Ascending aorta (tissue), 2 donors: ENCODE measurements at places on chromosomes 1 and 21.

- DNase-seq = no peak
Measured at GRCh38 chr1:151287767-151288500, 5.8 kb downstream of the ZNF687 start.

- no peak for DNase-seq
Measured at GRCh38 chr1:206808615-206809014, 36.3 kb upstream of the IL10 start.

GRCh38 chr1:183609313-183609712 is 19.1 kb upstream of the NCF2 start:
- DNase-seq = peak; percentile 86

DNA sequence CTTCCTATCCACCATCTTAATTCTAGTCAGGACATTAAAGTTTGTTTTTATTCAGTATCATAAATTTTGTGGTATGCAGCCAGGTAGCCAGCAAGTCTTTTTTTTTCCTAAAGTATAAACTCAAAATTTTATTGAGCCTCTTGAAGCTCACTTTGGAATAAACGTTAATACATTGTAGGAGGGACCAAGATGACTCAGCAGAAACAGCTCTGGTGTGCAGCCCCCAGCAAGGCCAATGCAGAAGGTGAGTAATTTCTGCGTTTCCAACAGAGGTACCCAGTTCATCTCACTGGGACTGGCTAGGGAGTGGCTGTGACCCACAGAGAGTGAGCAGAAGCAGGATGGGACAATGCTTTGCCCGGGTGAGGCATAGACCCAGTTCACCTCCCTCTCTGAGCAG is 9.7 kb upstream of the OR2M3 start:
- no peak for DNase-seq

DNA sequence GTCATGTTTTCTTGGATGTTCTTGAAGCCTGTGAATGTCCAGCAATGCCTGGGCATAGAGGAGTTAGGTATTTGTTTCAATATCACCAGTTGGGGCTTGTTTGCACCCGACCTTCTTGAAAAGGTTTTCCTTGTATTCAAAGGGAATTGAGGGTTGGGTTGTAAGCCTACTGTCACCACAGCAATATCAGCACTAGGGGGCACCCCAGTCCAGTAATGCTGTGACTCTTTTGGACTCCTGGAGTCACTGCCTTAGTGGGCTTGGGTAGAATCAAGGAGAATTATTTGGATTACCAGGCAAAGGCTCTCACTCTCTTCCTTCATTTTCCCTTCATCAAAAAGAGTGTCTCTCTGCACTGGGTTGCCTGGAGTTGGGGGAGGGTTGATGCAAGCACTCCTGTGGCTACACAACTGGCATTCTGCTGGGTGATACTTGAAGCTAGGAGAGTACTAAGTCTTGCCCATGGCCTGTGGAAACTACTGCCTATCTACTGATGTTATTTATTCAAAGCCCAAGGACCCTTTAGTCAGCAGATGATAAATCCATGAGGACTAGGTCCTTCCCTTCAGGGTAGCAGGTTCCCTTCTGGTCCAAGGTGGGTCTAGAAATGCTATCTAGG is 34.5 kb downstream of the OR10R2 start:
- DNase-seq = no peak

GRCh38 chr1:41312991-41313645 is 48.1 kb upstream of the FOXO6 start:
- DNase-seq = no peak

- no peak for DNase-seq
Measured at GRCh38 chr1:237542525-237543418, 347.9 kb downstream of the ZP4 start.

GRCh38 chr1:220748089-220748934 is at the start of gene MTARC2:
Gene MTARC2, plus strand, starts transcription at chr1:220748322. Its CDS starts 210 bp downstream, at chr1:220748532.
- DNase-seq = peak; percentile 91

DNA sequence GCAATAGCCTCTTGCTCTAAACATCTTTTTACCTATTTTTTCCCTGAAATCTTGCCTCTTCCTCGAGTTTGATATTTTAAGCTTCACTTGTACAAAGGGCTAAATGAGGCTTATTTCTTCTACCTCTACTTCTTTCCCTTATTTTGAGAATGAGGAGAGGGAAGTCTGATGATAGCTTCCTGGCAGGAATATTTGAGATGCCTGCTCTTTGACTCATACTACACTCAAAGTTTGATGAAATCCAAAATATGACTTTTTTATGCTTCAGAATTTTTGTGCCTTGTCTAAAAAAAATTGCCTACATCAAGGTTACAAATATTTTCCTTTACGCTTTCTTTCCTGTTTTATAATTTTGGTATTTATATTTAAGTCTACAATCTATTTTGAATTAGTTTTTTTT is 624.4 kb upstream of the PLXNA2 start:
- no peak for DNase-seq

DNA sequence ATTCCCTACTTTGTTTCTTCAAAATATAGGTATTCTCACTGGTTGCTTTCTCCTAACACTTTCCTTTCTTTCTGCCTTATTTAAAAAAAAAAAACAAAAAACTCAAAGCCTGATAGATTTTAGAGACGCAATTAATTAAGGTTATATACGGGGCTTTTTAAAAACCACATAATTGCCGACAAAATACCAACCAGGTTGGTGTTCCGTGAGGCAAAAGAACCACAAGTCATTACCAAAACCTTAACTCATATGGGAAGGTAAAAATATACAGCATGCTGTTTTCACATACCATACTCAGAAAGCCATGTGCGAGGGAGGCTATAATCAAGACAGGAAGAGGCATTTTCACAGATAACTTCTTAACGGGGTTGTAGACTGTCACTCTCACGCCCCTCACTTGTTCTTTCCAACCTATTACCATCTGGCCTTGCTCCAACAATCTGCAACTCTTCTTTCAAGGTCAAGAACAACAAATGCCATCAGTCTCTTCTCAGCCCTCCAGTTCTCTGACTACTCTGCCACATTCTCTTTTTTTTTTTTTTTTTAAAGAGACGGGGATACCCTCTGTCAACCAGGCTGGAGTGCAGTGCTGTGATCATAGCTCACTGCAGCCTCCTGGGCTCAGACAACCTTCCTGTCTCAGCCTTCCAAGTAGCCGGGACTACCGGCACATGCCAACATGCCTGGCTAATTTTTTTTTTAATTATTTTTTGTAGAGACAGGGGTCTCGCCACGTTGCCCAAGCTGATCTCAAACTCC is 102.6 kb downstream of the APP start:
- DNase-seq = no peak

- no peak for DNase-seq
Measured at GRCh38 chr1:116911779-116912469, 2.2 kb downstream of the PTGFRN start.

- DNase-seq = no peak
Measured at GRCh38 chr1:20336105-20336605, 45.5 kb downstream of the VWA5B1 start.

DNA sequence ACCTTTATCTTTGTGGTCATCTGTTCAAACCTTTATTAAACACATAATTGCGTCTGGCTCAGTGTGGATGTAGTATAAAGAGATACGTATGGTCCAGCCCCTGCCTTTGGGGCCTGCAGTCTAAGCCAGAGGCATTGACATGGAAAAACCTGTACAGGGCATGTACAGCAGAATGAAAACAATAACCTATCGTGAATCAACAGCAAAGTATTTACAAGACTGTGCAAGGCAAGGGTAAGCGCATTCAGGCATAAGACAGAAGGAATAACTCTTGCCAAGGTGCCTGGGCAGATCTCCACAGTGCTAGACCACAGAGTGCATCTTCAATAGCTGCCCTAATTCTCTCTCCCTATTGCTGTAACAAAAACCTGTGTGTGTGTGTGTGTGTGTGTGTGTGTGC is 35.5 kb downstream of the KIRREL1 start:
- no peak for DNase-seq

- no peak for DNase-seq
Measured at GRCh38 chr1:44326821-44327465, 28.1 kb downstream of the ERI3 start.

DNA sequence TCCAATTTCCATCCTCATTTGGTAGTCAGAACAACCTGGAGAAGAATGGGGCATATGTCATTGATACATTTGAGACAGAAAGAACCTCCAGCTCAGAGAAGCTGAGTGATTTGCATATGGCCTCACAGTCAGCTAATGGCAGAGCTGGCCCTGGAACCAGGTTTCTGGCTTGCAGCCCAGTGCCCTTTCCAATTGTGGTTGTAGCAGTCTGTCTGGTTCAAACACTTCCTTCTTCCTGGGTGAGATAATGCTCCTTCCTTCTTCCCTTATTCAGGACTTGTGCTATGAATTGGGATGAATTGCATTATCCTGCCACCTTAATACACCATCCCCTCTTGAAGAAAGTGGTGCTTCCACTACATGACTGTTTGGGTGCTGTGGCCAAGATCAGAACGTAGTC is 24.2 kb downstream of the SLC5A9 start:
- DNase-seq = no peak

DNA sequence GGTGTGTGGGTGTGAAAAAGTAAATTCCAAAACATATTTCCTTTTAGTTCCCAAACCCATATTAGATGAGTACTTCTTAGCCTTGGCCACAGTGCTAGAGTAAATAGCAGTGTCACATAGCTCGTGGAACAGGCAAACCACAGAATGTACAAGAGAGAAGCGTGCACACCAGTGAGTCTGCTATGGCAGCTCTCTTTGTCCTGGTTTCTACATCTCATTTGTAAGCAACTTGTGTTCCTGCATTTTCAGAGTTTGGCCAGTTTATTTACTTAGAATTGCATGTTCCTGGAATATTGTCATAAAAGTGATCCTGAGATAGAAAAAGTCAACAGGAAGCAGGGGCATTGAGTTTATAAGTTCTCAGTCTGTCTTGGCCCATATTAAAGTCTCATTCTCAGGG is 142.1 kb downstream of the DHRS3 start:
- DNase-seq = no peak

GRCh38 chr21:36512971-36513370 is 33.0 kb upstream of the CLDN14 start:
- no peak for DNase-seq

DNA sequence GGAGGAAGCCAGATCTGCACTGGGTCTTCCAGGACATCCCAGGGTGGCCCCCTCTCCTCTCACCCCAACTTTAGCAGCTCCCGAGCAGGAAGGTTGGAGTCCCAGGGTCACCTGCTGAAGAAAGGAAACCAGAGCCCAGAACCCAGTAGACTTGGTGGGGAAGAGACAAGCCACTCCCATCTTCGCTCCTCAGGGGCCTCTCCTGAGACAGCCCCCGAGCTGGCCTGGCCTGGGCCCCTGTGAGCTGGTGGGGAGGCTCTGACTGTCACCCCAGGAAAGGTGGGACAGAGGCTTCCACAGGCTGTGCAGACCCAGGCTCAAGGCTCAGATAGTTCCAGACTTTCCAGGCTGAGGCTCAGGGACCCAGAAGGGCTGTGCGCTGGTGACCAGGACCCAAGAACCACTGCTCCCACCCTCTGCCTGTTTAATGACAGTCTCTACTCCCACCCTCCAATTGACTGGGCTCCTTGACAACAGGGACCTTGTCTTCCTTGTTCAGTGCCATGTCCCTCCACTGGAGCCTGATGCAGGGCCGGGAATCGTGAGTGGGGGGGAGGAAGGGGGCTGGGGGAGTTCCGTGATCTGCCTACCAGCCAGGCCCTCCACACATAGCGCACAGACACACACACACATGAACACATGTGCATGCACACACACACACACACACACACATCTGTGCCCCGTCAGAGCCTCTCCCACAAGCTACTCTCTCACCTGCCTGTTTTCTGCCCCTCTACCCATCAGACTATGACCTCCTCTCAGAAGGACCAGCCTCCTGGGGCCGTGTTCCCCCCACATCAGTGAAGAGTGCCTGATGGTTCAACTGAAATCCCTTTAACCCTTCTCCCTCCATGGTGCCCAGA is 401.2 kb downstream of the MATN1 start:
- DNase-seq = no peak

DNA sequence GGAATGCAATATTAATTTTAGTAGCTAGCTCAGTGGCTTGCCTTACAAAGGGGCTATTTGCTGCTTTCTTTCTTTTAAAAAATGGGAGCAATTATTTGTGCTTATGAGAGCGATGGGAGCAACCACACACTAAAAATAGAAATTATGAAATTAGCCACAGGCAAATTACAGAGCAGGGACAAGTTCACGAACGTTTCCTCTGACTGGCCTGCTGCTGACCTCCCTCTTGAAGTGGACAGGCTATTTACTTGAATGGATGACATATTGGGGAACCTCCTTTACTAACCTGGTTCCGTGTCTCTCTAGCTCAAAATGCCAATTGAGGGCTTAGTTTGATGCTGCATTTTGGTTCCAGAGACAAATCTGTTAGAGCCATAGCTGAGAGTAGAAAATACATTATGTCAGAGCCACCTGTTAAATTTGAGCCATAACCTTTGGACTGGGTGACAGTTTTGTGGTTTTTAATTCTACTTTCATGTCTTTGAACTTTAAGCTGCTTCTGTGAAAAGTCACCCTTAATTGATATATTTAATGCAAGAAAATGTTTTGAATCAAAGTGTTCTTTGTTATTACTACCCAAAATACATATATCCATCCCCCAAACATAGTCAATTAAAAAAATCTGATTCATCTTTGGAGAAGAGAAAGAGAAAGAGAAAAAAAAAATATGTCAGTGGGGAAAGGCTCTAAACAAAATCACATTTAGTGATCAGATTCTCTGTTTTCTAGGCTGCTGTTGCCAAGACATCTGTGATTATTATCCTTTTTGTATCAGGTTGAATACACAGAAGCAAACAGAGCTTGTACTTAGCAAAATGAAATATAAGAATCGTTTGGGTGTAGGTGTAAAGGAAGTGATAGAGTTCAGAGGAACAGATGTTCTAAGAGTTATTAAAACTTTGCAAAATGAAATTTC is 351.9 kb downstream of the ADGRL2 start:
- DNase-seq = no peak

DNA sequence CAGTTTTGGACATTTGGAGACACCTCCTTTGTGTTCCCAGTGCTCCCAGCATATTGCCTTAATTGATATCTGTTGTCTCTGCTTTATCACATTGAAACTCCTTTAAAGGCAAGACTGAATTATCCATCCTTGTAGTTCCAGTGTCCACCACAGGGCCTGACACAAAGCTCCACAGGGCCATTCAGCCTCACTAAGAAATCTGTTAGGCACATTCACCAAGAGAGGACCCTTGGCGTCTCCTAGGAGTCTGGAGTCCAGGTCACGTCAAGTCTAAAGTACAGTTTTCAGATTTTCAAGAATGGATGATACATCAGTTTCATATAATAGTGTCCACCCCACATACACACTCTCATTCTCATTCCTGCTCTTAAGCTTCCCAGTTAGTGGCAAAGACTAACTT is 4.8 kb downstream of the ACP6 start:
- no peak for DNase-seq

- DNase-seq = peak; percentile 67
Measured at GRCh38 chr1:94854458-94855306, 34.5 kb downstream of the SLC44A3 start.

DNA sequence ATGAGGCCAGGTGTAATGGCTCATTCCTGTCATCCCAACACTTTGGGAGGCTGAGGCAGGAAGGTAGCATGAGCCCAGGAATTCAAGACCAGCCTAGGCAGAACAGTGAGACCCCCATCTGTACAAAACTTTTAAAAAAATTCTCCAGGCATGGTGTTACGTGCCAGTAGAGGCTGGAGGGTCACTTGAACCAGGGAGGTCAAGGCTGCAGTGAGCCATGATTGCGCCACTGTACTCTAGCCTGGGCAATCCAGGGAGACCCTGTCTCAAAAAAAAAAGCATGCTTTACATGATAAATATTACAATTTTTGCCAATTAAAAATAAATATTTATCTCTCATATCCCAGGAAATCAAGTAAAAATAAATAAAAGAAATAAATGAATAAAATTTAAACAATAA is 17.6 kb upstream of the VPS45 start:
- DNase-seq = no peak
